Activated naive CD8-positive, alpha-beta T cell treated with anti-CD3 and anti-CD28 coated beads, Interleukin-2, amount 10 ng/mL, durations not matched to agents 7 days and 5 days (primary cell): ENCODE measurements at places on chromosomes 12 and 14.
A peak's percentile ranks its signal among the peaks of the same experiment; 100 is the strongest.

DNA sequence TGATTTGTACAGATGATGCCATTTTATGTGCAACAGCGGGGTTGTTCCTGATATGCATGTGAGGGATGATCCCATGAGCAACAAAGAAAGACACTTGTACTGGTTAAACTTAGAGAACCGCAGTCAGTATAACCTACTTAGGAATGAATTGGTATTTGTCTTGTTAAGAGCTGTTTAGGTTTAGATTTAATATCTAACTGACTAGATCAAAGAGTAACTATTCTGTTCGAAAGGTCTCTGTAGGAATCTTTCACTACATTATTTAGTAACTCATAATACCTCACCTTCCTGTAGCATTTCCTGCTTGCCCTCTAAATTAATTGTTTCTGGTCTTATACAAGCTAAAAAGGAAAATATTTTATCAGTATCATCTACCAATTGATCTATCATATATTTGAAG is 350.4 kb downstream of the TRHDE start:
- no peak for DNase-seq

GRCh38 chr12:46669720-46670119 is 156.1 kb downstream of the SLC38A4 start:
- no peak for DNase-seq

GRCh38 chr12:100075598-100075997 is 67.1 kb downstream of the BLTP3B start:
- DNase-seq, result no peak

DNA sequence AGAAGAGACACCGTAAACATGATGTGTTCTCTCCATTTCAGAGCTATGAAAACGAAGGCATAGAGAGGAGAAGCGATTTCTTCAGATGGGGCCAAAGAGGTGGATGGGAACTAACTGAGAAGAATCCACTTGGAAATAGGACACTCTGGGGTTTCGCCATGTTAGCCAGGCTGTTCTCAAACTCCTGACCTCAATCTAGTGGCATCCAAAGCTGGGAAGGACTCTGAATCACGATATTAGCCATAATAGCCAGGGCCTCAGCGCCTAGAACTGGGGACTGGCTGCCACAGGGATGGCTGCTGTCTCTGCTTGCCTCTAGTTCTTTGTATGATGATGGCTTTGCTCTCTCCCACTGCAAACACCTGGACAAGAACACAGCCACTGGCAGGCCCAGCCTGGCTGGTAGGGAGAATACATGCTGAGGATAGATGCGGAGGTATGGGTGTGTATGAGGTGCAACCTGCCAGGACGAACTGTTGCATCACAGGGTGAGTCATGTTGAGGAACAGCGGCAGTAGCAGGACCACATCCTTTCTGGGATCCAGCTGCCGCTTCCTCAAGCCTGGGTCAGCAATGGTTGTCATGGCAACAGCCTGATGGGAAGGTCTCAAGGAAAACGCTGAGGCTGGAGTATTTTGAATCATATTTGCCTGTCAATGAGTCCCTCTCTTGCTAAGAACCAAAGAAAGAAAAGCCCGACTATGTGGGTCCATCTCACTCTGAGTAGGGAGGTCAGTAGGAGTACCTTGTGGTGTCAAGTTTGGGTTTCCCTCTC is 31.1 kb downstream of the CCDC177 start:
- peak; percentile 51 for DNase-seq

- no peak for DNase-seq
Measured at GRCh38 chr12:114878781-114879180, 194.8 kb upstream of the TBX3 start.

- no peak for DNase-seq
Measured at GRCh38 chr12:105348561-105348960, 18.1 kb downstream of the C12orf75 start.

- no peak for DNase-seq
Measured at GRCh38 chr14:62053188-62053587, 291.0 kb downstream of the SNAPC1 start.

DNA sequence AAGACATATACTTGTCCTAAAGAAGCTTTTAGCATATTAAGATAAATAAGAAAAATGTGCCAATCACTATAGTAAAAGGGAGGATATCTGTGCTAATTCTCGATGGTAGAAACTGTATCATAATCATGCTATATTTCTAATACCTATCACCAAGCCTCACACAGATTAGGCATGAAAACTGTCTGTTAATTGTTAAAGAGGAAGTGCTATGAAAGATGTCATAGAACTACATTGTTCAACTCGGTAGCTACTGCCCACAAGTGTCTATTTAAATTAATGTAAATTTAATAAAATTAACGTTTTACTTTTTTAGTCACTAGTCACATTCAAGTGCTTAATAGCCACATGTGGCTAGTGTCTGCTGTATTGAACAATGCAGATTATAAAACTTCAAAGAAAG is 77.5 kb upstream of the KICS2 start:
- DNase-seq, result no peak

DNA sequence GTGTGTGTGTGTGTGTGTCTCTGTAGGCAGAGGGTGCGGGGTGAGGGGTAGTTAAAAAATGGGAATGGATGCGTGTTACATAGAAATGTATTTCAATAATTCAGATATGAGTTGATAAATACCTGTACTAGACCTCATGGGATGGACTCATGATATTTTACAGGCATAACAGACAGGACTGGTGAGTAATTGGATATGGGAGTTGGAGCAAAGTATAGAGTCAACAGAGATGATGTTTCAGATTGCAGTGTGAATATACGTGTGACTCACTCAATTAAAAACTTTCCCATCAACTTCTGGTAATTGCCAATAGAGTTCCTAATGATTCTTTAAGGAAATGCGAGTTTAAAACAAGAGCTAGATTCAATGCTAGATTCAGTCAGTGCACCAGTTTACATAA is 711.9 kb downstream of the C12orf50 start:
- no peak for DNase-seq

DNA sequence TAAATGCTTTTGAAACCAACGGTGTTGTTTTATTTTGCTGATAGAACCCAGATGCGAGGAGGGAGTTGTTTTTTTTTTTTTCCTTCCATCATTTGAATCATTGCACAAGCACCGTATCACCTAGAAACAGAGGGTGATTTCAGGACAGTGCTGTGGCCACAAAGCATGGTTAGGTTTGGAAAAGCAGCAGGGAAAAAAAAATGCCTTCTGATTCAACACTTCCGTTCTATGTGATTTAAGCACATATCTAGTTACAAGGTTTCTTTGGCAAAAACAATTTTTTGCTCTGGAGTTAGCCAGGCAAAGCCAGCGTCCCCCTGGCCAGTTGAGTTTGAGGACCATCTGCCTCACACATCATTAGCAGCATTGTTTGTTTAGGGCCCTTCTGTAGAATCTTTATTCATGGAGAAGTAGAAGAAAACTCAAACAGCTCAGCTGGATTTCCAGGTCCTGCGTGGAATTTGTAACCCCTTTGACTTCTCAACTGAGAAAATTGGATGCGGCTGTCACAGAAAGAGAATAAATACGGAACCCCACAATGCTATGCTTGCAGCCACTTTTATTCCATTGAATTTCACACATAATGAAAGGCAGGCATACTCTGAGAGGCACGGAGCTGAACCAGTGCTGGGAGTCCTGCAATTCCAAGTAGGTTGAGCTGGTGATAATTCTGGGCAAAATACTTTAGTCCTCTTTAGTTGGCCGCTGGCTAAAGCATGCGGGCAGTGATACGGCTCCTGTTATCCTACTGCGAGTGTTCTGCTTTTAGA is 17.0 kb upstream of the WNT5B start:
- DNase-seq, result no peak

GRCh38 chr14:54493293-54493692 is 4.5 kb upstream of the GMFB start:
- no peak for DNase-seq

DNA sequence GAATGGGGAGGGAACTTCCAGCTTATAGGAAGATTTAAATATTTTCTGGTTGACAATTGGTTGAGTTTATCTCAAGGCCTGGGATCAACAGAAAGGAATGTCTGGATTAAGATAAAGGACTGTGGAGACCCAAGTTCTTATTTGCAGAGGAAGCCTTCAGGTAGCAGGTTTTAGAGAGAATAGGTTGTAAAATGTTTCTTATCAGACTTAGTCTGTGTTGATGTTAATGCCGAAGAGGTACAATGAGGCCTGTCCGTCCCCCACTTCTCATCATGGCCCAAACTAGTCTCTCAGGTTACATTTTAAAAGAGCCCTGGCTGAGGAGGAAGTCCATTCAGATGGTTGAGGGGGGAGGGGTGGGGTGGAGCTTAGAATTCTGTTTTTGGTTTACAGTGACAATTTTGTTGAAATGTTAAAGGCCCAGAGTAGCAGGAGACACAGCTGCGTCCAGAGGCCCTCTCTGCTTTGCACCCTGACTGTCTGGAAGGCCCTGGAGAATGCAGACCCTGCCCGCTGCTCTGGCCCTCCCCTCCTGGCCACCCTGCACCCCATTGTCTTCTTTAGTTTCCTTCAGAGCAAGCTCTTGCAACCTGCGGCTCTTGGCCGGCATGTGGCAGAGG is 672.5 kb upstream of the TMEM132C start:
- DNase-seq, result no peak

GRCh38 chr12:132218915-132219314 is 74.7 kb downstream of the NOC4L start:
- no peak for DNase-seq

DNA sequence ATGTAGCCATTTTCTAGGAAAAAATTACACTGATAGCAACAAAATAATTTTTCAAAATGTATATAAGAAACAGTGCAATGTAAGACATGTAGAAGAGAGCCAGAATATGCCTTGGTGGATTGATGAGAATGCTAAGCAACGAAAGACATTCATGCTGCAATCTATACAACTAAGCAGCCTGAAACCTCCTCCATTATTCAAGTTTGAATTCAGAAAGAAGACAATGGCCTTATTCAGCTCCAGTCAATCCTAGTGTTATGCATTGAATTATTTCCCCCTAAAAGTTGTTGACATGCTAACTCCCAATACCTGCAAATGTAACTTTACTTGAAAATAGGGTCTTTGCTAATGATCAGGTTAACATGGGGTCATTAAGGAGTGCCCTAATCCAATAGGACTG is 73.5 kb downstream of the BTG1 start:
- DNase-seq, result no peak

GRCh38 chr12:78229591-78230101 is 399.0 kb downstream of the NAV3 start:
- DNase-seq, result no peak

- no peak for DNase-seq
Measured at GRCh38 chr12:3968523-3968922, 95.3 kb upstream of the PARP11 start.

GRCh38 chr12:53239643-53240258 is 7.7 kb upstream of the RARG start:
- no peak for DNase-seq

DNA sequence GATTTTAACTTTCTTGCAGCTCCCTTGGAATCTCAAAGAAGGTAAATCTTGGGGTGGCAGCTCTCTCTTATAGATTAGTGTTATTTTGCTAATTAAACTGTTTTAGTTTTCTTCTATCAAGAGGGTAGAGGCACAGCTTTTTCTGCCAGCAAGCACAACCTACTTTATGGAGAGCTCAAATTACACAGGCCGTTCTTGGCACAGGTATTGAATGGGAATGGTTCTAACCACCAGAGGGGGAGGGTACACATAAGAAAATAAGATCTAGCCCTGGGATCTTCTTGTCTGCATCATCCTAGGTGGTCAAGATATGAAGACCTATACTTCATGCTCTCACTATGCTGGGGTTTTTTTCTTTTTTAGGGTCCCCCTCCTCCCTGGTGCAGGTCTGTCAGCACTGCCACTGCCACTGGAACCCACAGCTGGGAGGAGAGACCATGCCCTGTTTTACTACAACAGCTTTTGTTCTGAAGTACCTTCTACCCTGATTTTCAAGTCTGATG is 48.6 kb upstream of the STAC3 start:
- DNase-seq, result no peak

DNA sequence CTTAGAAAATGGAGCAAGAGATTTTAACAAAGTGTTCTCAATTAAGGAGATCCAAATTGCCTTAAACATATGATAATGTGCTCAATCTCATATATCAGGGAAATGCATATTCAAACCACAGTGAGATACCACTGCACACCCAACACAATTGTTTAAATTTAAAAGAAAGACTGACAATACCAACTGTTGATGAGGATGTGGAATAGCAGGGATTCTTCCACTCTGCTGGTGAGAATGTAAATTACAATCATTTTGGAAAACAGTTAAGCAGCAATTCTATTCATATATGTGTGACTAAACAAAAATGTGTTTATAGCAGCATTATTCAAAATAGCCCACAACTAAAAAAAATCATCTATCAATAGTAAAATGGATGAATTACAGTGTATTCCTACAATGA is 144.2 kb downstream of the KICS2 start:
- no peak for DNase-seq

- no peak for DNase-seq
Measured at GRCh38 chr12:87685696-87686095, 343.5 kb downstream of the C12orf50 start.

GRCh38 chr14:61567838-61568571 is 127.3 kb upstream of the HIF1A start:
- DNase-seq, result no peak

DNA sequence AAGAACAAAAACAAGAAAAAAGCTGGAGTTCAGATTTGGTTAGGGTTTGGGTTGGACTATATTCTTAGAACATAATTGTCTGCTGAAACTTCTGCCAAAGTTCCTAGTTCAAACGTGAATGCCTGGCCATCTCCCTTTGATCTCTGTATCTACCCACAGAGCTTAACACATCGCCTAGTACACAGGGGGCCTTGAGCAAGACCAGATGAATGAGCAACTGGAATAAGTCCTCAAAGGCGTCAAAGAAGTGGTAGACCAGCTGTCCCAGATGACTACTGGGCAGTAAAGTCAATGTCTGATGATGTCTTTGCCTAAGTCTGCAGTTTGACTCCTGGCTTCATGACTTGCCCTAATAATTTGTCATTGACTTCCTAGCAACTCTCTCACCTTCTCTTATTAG is 13.9 kb upstream of the STAB2 start:
- no peak for DNase-seq

DNA sequence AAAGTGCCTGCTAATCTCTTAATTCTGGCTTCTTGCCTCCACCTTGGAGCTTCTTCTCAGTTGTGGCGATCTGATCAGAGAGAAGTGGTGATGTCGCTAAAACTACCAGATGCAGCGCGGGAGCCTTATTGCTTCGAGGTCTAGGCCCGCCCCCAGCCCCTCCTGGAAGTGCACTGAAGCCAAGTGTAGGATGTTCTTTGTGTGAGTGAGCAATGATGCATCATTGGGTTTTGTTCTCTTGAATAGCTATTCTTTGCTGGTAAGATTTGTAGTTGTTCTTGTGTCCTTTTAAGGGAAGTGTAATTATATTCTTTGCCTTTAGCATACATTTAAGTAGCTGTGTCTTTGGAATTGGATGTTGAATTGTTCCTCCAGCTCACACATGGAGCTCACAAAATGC is 35.8 kb downstream of the MTHFD1 start:
- DNase-seq, result no peak

GRCh38 chr14:40129159-40129558 is 696.9 kb upstream of the FBXO33 start:
- no peak for DNase-seq

GRCh38 chr12:124267205-124267778 is 27.6 kb upstream of the RFLNA start:
- DNase-seq, result no peak

GRCh38 chr14:71289536-71289935 is 382.3 kb downstream of the PCNX1 start:
- no peak for DNase-seq
